ENCODE measurements at places on chromosomes 6 and 20.
A peak's percentile ranks its signal among the peaks of the same experiment; 100 is the strongest.

DNA sequence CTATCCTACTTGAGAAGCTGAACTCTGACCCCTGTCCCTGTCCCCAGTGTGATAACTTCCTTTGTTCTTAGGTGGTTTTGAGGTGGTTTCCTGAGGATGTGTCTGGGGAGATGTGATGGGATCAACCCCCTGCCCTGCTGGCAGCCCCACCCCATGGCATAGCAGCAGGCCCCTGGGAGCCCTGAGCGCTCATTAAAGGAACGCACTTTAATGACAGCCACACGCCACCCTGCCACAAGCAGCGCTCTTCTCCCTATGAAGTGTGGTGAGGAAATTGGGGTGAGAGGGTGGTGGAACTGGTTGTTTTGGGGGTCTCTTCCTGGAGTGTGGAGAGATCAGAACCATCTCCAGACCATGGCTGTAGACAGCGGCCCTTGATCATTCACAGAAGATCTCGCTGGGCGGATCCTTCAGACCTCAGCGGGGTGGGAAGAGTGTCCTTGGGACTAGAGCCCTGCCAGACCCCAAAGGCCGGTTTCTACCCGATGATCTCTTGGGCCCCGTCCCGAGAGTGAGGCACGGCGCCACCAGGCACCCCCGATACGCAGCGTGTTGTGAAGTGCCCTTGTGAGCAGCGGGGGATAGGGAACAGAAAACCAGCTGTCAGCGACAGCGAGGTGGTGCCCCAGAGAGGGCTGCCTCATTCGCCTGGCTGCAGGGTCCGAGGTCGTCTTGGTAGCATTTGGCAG is 45.4 kb downstream of the SYNJ2 start:
- no peak for DNase-seq

GRCh38 chr20:50756447-50756846 is 25.1 kb downstream of the PARD6B start:
- DNase-seq = no peak

- DNase-seq = no peak
These were observed 985 bp upstream of the VNN2 start for GRCh38 chr6:132758689-132759088.

- no peak for DNase-seq
These were observed 54.4 kb downstream of the SNRNP48 start for GRCh38 chr6:7644417-7644816.

GRCh38 chr6:3575701-3576100 is 118.9 kb upstream of the SLC22A23 start:
- no peak for DNase-seq

DNA sequence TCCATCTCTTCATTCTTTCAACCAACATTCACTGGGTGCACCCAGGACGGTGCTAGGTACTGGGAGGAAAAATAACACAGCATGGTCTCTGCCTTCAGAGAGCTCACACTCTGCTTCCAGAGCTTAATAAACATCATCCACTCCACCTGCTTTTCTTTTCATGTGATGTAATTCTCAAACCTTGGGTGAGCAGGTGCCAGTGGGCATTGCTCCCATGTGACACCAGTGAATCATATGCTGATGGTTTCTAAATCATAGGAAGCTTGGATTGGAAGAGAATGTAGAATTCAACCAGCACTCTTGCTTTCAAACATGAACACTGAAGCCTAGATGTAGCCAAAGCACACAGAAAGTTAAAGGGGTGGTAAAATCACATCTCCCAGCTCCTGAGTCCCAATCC is 189.8 kb downstream of the FOXA2 start:
- DNase-seq = no peak

GRCh38 chr20:57092112-57092899 is 174.1 kb downstream of the BMP7 start:
- peak; percentile 69 for DNase-seq

DNA sequence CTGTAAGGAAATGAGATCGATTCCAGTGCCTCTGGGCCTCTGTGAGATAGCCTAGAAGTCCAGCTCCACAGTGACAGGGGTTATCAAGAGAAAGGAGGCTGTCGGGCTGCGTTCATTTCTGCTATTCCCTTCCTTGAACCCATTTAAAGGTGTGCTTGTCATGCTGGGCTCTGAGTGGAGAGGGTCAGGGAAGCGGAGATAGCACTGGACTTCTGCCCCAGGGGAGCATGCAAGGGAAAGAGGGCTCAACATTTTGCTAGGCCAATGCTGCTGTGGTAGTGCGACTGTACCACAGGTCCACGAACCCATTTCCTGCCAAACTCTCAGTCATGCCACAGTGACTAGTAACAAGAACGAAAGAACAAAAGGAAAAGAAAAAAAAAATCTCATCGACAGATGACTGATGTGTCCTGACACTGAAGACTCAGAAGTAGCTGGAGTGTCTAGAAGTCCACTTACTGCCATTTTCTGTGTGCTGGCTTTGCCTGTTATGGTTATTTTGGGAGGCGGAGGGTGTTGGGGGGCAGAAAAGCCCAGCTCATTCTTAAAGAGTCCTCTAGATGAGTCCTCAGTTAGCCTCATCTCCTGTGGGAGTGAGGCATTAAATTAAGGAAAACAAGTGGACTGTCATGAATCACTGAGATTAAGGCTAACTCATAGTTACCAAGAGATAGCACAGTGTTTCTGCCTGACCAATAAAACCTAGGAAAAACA is 8.1 kb downstream of the NEDD9 start:
- DNase-seq = no peak

GRCh38 chr6:157724960-157725741 is 97.9 kb upstream of the SNX9 start:
- no peak for DNase-seq

- DNase-seq = no peak
These were observed 117.0 kb downstream of the PCSK2 start for GRCh38 chr20:17343656-17344452.

- no peak for DNase-seq
These were observed 242.9 kb downstream of the NRN1 start for GRCh38 chr6:5763871-5764270.

All from mesendoderm (in vitro differentiated cells).